ENCODE measurements at places on chromosomes 16 and 17.

GRCh38 chr17:13024526-13025257 lies 6.9 kb upstream of the ELAC2 start:
- peak; percentile 93 for DNase-seq

DNA sequence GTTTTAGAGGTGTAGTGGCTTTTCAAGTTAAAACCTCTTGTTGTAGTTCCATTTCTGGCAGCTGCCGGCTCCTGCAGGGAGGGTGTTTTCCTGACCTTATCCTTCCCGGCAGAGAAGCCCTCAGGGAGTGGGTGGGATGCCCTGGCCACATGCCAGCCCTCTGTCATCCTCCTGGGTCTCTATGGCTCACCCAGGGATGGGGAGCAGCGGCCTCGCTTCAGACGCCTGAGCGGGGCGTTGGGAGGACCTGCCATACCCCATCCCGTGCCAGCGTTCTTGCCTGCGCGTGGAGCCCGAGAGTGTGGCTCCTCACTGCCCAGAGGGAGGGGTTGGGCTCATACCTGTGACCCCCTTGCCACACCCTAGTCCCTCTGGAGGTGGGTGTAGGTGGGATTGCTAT lies 11.9 kb downstream of the KCNJ12 start:
- no peak for DNase-seq

- DNase-seq, result peak; percentile 56
Observed at GRCh38 chr16:31128711-31129567, 6.6 kb downstream of the PRSS8 start.

DNA sequence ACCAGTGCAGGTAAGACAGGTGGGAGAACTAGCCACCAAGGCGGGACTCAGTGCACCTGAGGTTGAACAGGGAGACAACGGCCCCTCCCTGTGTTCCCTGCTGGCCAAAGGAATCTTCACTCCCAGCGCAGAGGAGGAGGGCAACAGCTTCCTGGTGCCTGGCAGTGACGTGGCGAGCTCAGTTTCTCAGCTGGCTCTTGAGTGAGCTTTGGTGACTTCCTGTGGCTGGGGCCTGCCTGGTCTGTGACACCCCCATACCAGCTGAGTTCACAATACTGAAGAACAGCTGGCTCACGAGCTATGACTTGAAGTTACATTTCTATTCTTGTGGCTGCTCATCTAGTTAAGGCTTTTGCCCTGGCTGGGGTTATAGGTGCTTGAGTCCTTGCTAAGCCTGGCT lies 26.1 kb downstream of the WNT9B start:
- DNase-seq, result no peak

DNA sequence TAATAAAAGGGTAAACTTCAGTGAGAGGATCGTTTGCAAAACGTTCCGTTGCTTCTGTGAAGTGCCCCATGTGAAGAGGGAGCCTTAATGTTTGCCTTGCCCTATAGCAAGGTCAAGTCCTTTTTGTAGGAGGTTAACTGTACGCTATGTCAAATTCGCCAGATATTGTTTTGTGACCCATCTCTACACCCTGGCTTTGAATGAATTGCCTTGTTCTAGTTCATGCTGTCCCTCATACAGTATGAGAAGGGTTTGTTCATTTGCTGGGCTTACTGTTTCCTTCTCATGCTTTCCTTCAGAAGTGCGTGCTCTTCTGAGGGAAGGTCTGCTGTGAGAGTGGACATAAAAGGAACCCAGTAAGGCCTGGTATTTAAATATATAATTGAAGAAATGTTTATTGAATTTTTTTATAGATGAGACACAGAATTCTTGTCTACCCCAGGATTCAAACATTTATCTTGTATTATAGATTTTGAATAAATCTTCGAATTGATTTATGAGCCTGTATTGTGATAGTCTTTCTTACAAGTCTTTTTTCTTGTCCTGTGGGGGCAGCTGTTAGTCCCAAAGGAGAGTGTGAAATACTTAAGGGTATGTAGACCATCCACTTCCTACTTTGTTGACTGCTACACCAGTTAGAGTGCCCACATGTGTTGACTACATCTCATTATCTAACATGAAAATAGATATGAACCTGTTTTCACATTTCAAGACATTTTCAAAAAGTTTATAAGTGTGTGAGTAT lies 1.7 kb downstream of the MAP3K3 start:
- peak; percentile 45 for DNase-seq

- no peak for DNase-seq
Observed at GRCh38 chr17:38733282-38733981, 3.3 kb downstream of the CISD3 start.

DNA sequence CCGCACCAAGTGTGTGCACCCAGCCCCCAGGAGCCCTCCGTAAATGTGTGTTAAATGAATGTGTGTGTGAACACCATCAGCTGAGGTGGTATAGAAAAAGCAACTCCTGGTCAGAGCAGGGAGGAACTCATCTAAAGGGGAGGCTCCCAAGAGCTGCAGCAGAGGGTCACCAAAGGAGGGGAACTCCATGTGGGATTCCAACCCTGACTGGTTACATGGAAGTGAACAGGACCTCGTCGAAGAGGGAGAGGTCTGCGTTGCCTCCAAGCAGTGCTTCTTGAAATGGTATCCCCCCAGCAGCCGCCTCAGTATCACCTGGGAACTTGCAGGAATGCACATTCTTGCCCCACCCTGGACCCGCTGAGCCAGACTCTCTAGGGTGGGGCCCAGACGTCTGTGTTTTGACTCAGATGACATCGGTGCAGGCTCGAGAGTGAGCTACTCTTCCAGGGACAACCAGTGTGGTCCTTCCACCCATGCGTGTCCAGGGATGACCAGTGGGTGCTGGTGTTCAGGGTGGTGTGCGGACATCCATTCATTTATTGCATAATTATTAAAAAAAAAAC lies 30.8 kb downstream of the ADCY9 start:
- DNase-seq, result peak; percentile 80

DNA sequence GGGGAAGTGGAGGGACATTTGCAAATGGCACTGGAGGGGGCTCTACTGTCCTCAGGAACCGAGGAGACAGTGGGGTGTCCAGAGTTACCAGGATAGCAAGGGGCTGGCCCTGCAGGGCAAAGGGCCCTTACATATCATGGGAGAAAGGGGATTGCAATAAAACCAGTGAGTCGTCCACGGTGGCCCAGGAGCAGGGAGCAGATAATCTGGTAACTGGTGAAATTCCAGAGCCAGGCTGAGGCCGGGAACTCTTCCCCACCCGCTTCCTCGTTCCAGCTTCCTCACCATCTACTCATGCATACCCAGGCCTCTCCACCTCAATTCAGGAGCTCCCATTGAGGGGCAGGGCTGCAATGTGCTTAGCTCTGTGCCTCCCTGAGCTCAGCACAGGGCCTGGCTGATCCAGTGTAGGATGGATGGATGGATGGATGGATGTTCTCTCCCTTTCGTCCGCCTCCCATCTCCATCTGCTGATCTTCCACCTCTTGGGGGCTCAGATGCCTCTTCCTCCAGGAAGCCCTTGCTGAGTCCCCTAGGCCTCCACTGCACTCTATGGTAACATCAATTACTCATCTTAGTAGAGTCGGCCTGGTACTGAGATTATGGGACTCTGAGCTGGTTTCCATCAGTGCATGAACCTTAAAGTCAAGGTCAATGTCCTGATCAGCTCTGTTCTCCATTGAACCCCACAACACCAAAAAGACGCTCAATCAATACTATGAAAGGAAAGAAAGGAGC lies 41.2 kb upstream of the NDRG4 start:
- peak; percentile 66 for DNase-seq

DNA sequence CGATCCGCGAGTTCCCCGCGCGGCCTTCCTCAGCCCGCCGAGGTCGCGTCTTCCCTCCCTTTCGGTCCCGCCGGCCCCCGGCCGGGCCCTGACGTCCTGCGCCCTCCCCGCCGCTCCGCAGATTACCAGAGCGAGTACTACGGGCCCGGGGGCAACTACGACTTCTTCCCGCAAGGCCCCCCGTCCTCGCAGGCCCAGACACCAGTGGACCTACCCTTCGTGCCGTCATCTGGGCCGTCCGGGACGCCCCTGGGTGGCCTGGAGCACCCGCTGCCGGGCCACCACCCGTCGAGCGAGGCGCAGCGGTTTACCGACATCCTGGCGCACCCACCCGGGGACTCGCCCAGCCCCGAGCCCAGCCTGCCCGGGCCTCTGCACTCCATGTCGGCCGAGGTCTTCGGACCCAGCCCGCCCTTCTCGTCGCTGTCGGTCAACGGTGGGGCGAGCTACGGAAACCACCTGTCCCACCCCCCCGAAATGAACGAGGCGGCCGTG lies 5.4 kb downstream of the LHX1 start:
- peak; percentile 63 for DNase-seq

DNA sequence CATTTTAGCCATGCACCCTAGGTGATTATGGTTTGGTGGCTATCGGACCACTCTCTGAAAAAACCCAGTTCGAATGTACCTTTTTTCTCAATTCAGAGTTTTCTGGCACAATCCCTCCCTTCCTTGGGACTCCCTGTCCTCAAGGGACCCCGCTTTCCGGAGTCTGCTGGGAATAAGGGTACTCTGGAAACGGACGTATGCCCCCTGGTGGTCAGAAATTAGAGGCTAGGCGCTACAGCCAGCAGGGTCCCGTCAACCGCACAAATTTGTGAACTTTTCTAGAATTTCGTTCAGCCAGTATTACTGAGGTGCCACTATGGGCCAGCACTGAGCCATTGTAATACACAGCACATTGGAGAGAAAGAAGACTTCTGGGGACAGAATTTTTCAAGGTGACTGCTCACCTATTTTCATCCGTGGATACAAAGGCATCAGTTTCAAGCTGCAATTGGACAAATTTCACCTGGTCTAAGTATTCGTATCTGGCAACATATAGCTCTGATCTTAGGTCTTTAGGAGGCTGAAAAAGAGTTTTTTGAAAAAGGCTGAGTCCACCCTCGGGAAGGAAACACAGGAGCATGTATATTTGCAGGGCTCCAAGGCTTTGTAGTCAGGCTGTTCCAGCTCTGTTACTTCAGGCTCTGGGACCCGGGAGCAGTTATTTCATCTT lies 27.1 kb upstream of the CRYBA1 start:
- peak; percentile 93 for DNase-seq

GRCh38 chr16:4381072-4381934 lies 9.7 kb downstream of the VASN start:
- DNase-seq, result peak; percentile 55

- no peak for DNase-seq
Observed at GRCh38 chr16:70588565-70588964, 57.8 kb upstream of the IL34 start.

- no peak for DNase-seq
Observed at GRCh38 chr17:52106638-52107261, 51.8 kb downstream of the CA10 start.

DNA sequence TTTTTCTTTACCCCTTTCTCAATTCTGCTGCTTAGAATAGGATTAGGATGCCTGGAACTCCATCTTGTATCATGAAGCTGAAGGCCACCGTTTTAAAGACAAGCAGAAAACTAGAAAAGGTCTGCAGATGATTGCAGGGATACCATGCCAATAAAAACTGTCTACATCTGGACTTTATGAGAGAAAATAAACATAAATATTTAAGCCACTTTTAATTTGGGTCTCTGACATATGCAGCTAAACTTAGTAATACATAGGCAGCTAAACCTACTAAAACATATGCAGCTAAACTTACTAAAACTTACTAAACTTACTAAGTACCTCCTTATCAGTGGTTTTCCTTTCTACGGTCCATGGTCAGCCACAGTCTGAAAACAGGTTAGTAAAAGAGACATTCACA lies 48.4 kb downstream of the FBXL20 start:
- no peak for DNase-seq

- DNase-seq, result peak; percentile 76
Observed at GRCh38 chr17:76537578-76538280, at the start of gene CYGB. Gene CYGB, minus strand, starts transcription at chr17:76537709. Its CDS starts 167 bp downstream, at chr17:76537542.

DNA sequence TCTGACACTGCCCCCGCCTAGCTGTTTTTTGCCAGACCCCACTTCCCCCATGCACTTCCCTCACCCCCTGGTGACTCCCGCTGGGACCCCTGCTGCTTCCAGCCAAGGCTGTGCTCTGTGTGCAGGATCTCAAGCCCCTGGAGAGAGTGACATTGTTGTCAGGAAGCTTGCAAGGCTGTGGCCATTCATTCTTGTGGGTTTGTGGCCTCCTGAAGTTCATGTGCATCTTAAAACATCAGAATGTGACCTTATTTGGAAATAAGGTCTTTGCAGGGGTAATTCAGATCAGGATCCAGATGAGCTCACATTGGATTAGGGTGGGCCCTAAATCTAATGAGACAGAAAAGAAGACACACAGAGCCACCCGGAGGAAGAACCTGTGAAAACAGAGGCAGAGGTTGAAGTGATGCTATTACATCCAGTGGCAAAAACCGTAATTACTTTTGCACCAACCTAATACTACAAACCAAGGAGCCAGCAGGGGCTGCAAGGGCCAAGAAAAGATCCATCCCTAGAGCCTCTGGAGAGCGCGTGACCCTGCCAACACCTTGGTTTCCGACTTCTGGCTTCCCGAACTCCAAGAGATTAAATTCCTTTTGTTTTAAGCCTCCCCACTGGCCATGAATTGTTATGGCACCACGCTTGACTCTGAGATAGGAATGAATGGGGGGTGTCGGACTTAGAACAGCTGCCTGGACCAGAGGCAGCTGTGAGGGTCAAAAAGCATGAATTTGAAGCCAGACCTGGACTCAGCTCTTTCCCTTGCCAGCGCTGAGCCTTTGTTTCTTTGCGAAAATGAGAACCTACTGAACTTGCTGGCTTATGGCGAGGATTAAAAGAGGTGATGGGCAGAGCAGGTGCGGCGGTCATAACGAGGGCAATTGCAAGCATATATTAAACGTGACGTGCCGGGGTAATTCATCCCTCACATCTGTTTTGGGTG lies 75.5 kb downstream of the BMERB1 start:
- DNase-seq, result no peak

- DNase-seq, result no peak
Observed at GRCh38 chr17:596287-596686, 118.4 kb downstream of the VPS53 start.

Measured in islet precursor cell (in vitro differentiated cells).